ENCODE measurements at places on chromosomes 6 and 20.

- DNase-seq: no peak
Observed at GRCh38 chr6:108944071-108944470, 95.8 kb downstream of the ARMC2 start.

- no peak for DNase-seq
Observed at GRCh38 chr20:18739751-18740166, 73.8 kb upstream of the SCP2D1 start.

DNA sequence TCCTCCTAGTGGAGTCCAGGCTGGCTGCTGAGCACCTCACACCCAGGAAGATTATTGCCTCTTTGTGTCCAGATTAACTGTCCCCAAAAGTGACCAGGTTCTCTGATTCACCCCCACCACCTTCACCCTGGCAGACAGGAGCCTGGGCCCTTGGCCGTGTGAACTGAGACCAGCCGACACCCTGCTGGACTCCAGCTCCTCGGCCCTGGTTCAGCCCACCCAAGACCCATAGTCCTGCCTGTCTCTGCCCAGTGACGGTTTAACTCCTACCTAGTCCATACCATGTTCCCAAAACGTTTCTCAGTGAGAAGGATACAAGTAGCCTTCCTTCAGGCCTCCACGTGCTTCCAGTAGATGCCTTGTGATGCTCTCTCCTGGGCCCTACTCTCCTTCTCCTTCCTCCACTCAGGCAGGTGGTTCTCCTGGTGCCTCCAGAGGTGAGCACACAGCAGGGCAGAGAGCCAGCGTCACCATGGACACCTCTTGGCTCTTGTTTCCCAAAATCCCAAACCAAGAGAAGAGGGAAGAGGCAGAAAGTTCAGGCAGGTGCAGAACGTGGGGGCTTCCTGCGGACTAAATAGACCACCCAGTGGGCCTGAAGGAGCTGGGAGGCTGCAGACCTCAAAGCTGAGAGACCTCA lies 134.4 kb upstream of the CST7 start:
- no peak for DNase-seq

DNA sequence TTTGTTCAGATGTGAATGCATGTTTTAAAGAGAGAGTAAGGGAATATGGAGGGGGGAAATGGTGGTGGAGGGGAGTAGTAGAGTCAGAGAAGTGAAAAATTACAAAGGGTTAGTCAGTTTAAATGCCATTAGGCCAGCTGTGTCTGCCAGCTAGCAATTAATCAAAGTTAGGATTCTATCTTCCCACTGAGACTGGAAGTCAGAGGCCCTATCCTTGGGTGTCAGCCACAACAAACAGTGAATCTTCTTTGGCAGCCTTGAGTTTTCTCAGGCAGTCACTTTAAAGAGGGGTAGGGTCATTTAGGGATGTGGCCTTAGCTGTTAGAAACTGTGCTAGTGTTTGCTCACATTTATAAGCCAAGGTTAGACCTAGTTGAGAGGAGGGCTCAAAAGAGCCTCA lies 120.5 kb upstream of the BTBD3 start:
- no peak for DNase-seq

- DNase-seq: no peak
Observed at GRCh38 chr6:89131599-89131998, 13.7 kb upstream of the SRSF12 start.

DNA sequence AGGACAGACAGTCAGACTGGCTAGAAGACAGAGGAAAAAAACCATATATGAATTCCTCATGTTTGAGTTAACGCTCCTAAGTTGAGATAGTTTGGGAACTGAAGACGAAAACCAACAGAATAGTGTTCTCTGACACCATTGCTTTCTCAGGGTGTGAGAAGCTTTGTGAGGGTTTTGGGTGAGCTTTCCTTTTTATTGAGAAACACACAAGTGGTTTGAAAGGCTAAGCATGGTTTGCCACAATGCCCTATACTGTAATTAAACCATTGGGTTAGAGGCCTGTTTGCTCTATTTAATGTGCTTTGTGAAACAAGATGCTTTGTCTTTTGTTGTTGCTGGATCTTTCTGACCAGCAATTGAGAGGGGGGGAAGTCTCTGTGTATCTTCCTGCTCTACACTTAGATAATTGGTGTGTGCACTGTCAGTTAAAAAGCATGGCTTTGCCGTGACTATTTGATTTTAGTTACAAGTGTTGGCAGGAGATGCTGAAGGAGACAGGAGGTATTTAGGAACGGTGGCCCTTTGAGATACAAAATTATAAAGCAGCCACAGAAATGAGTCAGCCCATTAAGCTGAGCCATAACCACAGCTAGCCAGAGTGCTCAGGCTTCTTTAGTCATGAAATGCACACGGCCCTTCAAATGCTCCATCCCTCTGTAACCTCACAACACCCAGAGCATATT lies 273.0 kb upstream of the PREP start:
- no peak for DNase-seq

- DNase-seq: no peak
Observed at GRCh38 chr20:63475209-63475608, 2.8 kb upstream of the KCNQ2 start.

DNA sequence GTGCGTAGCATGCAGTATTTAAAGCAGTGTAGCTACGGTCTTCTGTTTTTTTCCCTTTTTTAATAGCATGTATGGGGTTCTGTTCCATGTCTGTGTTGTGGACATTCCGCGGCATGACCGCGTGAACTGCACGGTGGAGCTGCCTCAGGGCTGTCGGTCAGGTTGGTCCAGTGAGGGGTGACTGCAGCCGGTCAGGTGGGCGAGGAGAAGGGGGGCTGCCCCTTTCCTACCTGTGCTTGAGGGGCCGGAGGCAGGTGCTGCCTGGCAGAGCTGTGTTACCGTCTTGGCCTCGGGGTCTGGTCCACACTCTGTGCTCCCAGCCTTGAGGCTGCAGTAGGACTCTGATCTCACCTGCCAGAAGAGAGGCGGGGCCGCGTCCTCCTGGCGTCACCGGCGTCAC lies 24.5 kb downstream of the UCKL1 start:
- DNase-seq: no peak

DNA sequence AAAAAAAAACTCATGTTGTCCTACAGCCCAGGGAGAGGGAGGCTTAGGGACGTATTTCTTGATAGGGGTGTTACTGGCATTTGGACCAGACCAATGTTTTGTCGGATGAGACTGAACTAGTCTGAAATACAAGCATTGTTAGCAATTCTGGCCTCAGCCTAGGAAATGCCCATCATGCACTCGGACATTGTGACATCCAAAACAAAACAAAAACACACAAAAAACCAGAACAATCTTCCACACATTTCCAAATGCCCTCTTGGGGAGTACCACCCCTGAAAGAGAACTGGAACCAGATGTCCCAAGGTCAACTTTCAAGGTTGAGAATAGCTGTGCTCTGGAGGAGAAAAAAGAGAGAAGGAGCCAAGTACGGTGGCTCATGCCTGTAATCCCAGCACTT lies 299.1 kb upstream of the JARID2 start:
- DNase-seq: no peak

DNA sequence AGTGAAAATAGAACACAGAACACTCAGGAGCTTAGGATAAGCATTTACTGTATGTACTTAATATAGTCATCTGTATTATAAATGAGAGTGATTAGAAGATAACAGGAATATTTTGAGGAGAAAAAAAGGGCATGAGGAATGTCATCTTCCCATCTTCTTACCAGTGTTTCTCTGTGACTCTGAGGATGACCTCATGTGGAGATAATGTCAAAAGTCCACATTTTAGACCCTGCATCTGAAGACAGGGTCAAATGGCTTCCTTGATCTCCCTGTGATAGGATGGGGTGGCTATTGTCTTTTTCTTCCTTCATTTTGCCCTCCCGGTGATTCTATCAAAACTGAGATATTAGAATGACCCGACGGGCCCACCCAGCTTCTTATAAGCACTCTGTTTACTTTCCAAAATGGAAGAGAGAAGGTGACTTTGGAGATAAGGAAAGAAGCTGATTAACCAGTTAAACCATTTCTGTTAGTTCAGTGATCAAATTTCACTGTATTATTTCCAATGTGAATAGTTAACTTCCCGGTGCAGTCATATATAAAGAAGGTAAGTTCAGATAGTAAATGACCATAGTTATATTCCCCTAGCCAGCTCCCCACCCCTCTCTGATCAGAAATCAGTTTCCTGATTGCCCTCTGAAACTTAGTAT lies 115.7 kb upstream of the SALL4 start:
- no peak for DNase-seq

DNA sequence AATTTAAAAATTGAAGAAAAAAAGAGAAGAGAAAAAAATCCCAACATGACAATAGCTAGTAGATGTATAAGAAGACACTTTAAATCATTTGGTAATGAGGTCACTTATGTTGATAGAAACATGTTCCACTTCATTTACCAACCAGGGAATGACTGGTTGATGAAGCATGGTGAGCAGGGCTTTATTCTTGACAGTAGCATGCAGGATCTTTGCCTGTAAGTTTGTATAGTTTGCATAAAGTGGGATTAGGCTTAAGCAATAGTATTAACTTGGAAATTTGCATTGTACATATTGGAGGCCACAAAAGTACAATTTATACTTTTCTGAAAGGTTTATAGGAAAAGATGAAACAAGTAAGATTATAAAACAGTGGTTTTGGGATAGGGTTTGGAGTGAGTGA lies 67.0 kb downstream of the NOX3 start:
- no peak for DNase-seq

DNA sequence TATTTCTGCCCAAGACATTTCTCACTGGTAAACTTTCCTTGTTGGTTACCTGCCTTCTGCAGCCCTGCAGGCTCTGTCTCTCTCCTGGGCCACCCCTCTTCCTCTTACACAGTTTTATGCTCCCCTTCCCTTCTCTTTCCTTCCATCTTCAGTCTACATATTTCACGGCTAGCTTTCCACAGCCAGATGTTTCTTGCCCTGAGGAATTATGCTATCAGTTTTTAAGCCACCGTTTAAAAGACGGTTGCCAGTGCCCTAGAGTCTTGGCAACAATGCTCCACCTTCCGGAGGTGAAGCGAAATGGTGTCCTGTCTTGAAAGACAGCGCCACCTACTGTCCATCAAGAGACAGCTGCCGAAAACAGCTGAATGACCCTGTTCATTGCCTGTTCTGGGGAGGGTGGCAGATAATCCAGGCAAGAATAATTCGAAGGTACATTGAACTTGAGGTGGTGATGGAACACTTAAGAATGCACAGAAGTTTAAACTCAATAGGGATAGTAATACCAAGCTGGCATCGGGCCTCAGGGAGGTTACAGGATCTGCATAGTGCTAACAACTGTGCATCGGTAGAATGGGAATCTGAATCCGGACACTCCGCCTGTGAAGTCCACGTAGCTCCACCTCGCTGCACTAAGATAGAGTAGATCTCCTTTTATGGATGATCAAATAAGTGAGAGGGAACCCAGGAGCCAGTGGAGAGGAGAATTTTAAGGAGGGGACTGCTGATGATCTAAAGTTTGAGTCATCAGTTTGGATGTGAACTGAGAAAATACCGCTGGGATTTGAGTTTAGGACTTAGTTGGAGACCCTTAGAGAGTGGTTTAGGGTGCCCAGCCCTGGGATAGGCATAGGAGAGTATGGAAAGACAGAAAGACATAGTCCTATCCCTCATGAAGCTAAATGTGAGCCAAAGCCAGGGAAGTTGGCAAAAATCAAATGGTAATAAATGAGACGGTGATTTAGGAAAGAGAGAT lies 4.8 kb upstream of the TRIM40 start:
- peak; percentile 49 for DNase-seq

DNA sequence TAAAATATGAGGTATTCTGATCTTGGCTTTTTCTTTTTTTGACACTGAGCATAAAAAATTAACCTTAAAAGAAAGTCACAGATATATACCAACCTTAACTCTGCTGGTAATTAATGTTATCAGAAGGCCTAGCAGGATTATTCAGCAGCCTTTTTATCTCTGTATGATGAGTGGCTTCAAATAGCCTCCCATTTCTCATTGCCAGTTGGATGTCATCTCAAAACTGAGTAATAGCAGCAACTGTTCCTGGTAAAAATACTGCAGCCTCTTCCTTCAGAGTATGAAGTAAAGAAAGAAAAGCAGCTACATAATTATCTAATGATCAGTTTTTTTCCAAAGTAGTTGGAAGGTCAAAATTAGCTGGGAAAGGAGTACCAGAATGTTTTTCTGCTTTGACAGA lies 24.9 kb upstream of the HDGFL1 start:
- no peak for DNase-seq

GRCh38 chr6:30163090-30163917 lies at the start of gene TRIM15:
TSS of gene TRIM15 (plus strand) at chr6:30163546. CDS start at chr6:30163685, 139 bp downstream.
- peak; percentile 23 for DNase-seq

GRCh38 chr6:155400654-155400965 lies 55.0 kb downstream of the NOX3 start:
- no peak for DNase-seq

DNA sequence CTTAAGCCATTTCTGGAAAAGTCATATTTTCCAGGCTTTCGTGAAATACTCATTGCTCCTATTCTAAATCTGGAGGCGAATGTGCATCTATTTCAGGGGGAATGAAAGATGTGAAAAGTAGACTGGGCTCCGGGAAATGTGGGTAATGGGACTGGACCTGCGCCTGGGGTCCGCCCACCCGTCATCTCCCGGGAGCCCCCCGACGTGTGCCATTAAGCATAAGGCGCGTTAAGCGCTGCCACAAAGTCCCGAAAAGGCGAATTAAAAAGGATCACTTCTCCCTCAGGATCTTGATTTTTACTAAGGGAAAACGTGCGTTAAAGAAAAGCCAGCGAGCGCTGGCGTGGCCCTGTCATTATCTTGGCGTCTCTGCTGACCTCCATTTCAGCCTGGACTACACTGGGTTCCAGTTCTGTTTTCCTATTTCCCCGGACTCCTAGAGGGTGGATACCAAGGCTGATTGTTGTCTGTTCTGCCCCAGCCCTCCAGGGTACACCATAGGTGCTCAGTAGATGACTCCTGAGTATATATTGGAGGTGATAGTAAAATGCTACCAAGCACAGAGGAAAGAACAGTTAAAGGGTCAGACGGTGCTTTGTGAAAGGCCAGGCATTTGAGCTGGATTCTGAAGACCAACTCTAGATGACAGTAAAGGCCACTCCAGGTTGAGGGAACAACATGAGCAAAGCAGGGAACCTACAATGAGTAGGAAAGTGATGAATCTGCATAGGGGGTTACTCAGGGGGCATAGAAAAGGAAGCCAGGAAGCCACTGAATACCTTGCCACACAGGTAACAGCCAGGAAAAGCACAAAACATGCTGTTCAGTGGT lies 89.2 kb upstream of the ARID1B start:
- DNase-seq: no peak

- DNase-seq: no peak
Observed at GRCh38 chr20:4949833-4950178, 51.5 kb downstream of the SLC23A2 start.

DNA sequence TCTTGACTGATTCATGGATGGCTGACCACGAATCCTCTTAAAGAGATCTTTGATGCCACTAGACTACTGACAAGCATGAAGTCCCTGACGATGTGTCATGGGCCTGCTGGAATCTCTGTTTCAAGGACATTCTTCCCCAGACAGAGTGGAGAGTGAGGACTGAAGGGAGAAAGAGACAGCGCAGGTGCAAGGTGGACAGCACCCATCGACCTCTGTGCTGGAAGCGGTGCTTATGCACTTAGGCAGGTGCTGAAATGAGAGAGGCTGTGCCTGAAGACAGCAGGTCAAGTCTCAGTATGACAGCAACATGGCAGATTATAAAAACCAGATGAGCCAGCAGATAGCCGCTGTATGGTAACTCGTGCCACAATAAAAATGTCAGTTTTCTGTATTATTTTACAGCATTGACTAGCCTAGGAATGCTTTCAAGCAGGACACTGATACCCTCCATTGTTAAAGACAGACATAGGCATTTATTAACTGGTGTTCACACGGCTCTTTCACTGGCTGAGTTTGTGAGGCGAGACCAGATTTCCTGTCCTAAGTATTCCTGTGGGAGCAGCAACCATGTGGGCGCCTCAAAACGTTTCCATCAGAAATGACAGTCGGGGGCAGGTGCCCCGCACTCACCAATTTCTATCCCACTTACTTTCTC lies 47.5 kb downstream of the FOXC1 start:
- DNase-seq: no peak
